Amniotic stem cell (primary cell): ENCODE measurements at places on chromosomes 3 and 15.

- no peak for DNase-seq
These were observed 192.0 kb upstream of the HES1 start for GRCh38 chr3:193943851-193944517.

GRCh38 chr15:74857671-74858368 lies 14.9 kb upstream of the ULK3 start:
- no peak for DNase-seq

DNA sequence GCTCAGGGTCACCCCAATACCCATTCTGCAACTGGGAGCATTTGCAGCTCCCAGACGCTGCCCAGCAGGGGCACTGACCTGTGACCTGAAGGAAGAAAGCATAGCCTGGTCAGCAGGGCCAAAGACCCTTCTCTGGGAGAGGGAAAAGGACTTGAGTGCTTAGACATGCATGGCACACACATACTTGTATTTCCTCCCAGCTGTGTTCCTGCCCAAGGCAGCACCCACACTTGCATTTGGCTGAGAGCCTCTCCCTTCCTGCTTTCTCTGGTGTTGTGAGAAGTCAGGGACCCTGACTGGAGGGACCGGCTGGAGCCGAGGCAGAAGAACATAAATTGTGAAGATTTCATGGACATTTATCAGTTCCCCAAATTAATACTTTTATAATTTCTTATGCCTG lies 7.2 kb upstream of the LAMB2 start:
- DNase-seq: no peak

- DNase-seq: no peak
These were observed 82.1 kb upstream of the LRRFIP2 start for GRCh38 chr3:37256447-37256846.

GRCh38 chr15:50458348-50459112 lies 34.3 kb downstream of the USP8 start:
- DNase-seq: no peak

GRCh38 chr3:57594576-57594975 lies 2.6 kb downstream of the ARF4 start:
- DNase-seq: no peak

GRCh38 chr15:96398776-96399175 lies 68.3 kb downstream of the NR2F2 start:
- no peak for DNase-seq

- DNase-seq: no peak
These were observed 343.3 kb downstream of the GRM7 start for GRCh38 chr3:7203969-7204847.

DNA sequence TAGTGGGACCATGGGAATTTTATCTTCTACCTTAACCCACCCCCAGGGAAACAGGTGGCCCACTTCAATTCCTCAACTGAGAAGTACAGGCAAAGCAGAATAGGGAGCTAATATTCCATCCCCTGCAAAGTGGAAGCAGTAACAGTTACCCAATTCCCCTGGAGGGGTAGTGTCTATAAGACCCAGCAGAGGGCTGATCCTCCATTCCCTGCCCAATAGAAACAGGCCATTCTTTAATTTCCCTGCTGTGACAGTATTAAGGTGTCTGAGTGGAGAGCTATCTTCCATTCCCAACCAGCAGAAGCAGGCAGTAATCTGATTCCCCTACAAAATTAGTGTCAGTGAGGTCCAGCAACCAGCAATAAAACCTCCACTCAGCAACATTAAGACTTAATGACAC lies 219.8 kb downstream of the ULK4 start:
- no peak for DNase-seq

GRCh38 chr3:160472344-160472743 lies 22.8 kb upstream of the TRIM59 start:
- no peak for DNase-seq

DNA sequence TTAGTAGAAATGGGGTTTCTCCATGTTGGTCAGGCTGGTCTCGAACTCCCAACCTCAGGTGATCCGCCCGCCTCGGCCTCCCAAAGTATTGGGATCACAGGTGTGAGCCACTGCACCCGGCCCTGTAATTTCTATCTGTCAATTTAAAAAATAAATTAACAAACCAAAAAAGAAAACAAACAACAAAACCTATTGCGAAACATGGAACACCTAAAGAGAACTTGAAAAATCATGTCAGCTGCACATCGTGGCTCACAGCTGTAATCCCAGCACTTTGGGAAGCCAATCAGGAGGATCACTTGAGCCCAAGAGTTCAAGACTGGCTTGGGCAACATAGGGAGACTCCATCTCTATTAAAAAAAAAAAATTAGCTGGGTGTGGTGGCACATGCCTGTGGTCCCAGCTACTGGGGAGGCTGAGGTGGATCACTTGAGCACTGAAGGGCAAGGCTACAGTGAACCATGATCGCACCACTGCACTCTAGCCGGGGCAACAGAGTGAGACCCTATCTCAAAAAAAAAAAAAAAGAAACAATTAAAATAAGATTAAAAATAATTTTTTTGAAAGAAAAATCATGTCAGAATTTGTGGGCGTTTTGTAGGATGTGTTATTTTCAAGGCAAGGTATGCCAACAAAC lies 19.6 kb downstream of the PARP6 start:
- no peak for DNase-seq

DNA sequence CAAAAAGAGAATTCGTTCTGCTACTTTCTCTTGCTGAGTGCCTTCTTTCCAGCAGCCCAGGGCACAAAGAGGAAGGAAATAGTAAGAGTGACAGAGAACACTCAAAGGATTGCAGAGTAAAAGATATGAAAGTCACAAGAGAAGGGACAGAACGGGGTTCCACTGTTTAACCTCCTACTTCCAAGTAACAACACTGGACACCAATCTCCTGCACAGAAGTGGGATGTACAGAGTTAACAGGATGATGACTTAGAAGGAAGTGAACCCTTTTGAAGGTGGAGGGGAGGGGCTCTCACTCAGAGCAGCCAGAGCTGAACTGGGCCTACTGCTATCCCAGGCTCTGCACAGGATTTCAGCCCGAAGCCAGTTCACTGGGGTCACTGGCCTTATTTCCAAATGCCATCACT lies 130.1 kb upstream of the PRICKLE2 start:
- DNase-seq: no peak

DNA sequence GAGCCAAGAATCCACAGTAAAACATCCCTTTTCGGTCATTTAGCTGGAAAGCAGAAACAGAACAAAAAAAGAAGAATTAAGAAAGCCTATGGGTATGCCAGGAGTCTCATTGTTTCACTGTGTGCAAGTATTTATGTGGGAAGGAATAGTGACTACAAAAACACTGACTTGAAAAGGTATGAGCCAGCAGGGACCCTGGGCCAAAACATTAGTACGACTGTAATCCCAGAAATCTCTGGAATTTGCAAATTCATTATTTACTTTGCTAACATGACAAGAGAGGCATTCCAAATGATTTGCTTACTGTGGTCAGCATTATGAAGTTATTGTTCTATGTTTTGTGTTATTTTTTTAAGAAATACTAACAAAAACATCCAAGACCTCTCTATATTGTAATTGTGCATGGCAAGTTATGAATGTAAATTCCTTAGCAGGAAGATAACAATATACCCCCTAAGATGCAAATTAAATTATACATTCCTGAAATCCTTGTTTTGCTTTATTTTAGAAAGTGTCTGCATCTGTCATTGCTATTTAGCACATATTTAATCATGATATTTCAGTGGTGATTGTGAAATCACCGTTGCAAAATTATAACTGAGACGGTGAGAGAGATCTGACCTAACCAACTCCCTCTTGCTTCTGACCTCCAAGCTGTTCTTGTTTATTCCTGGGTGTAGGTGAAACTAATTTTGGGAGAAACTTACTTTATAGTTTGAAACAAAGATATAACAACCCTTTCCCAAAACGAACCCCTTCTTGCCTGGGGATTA lies 299.2 kb downstream of the ZPLD1 start:
- DNase-seq: no peak

DNA sequence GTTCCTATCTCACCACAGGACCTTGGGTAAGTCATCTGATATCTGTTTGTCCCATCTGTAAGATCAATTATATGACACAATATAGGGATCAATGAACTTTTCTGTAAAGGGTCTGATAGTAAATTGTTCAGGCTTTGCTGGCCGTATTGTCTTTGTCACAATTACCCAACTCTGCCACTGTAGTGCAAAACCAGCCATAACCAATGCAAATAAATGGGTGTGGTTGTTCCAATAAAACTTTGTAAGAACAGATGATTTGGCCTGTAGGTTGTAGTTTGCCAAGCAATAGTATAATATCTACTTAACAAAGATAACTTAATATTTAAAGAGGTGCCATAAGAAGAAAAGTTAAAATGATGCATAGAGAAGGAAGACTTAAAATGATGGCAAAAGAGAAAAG lies 210.8 kb downstream of the VPS13C start:
- no peak for DNase-seq

- peak; percentile 54 for DNase-seq
These were observed 9.5 kb downstream of the COPS2 start for GRCh38 chr15:49145651-49146609.

- no peak for DNase-seq
These were observed 98.3 kb upstream of the VGLL3 start for GRCh38 chr3:87088993-87089841.

GRCh38 chr3:127629467-127630403 lies 750 bp downstream of the PODXL2 start:
- no peak for DNase-seq

DNA sequence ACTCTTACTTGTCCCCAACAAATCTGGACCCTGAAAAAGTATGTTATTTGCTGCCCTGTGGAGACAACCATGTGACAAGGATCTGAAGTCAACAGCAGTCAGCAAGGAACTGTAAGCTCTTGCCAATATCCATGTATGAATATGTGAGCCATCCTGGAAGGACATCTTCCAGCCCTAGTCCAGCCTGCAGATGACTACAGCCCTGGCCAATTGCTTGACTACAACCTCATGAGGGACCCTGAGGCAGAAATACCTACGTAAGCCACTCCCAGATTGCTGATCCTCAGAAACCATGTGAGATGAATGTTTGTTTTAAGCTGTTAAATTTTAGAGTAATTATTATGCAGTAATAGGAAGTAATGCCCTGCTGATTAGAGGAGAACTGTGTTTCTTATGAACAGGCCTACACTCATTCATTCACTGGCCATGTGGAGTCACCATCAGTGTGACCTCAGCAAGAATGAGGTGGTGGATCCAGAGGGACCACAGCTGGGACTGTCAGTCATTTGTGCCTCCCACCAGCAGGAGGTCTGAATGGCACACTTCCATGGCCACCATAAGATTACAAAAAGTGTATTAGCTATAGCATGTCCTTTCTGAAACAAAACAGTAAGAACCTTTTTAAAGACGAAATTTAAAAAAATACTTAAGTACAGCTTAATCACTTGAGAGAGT lies 92.6 kb downstream of the TFDP2 start:
- no peak for DNase-seq

GRCh38 chr3:69033470-69033869 lies 18.7 kb downstream of the TMF1 start:
- no peak for DNase-seq

DNA sequence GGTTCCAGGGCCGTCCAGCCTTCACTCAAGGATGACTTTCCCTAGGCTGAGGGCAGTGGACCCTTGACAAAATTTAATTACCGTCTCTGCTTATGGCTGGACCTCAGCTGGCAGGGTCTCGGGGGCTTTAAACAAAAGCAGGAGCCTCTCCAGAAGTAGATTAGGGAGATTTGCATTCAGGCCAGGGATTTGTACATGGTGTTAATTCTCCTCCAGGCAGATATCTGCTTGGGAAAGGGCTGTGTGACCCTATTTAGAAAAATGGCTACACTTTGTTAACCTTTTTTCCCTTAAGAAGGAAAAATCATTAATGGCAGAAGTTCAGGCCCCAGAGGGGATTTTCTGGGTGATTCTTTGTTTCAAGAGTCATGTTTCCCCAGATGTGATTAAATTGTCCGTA lies 329.1 kb upstream of the C2CD4B start:
- no peak for DNase-seq

DNA sequence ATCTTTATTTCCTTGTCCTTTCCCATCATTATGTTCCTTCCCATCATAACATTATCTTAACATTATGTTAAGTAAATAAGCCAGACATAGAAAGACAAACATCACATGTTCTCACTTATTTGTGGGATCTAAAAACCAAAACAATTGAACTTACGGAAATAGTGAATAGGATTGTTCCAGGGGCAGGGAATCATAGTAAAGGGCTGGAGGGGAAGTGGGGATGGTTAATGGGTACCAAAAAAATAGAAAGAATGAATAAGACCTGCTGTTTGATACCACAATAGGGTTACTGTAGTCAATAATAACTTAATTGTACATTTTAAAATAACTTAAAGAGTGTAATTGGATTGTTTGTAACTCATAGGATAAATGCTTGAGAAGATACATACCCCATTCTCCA lies 36.7 kb upstream of the MBNL1 start:
- DNase-seq: no peak

DNA sequence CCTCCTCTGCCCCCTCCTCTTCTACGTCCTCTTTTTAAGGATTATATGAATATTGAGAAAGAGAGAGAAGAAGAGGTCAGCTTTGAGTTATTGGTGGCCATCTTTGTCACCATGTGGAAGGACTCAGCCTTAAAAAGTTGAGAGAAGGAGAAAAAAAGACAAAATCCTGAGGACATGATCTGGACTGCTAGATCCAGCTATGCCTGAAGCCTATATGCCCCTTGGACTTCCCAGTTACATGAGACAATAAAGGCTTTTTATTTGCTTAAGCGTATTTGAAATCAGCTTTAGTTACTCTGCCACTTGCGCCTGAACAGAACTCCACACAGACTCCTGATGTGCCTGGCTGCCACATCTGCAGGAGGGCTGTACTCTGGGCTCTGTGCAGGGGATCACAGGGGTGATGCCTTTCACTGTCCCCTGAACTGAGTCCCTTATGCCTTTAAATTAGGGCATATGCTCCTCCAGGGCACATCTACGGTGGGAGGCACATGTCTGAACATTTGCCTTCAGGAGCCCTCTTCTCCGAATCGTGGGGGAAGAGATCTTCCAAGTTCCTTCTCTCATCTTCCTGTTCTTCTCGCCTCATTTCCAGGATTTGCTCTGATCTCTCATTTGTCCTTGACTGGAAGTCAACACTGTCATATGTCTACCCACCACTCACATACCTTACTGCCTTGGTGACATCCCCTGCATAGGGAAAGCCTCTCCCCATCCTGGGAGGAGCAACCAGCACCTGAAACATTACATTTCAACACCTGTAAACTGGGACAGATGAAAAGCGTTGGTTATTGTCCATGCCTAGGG lies 14.0 kb upstream of the PLA2G4E start:
- DNase-seq: no peak

DNA sequence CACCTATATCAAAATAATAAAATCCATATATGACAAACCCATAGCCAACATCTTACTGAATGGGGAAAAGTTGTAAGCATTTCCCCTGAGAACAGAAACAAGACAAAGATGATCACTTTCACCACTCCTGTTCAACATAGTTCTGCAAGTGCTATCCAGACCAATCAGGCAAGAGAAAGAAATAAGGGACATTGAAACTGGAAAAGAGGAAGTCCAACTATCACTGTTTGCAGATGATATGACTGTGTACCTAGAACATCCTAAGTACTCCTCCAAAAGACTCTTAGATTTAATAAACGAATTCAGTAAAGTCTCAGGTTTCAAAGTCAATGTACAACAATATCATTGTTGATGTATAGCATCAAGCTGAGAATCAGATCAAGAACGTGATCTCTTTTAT lies 35.6 kb upstream of the FGF7 start:
- DNase-seq: no peak
